Left colon (tissue), 2 donors: ENCODE measurements at places on chromosomes 13 and 19.

- no peak for DNase-seq
Observed at GRCh38 chr19:7257148-7258040, 36.8 kb downstream of the INSR start.

GRCh38 chr13:46320406-46320805, 66.6 kb downstream of the RUBCNL start:
- DNase-seq: no peak

- DNase-seq: no peak
Observed at GRCh38 chr19:32349724-32350470, 4.5 kb downstream of the ZNF507 start.

DNA sequence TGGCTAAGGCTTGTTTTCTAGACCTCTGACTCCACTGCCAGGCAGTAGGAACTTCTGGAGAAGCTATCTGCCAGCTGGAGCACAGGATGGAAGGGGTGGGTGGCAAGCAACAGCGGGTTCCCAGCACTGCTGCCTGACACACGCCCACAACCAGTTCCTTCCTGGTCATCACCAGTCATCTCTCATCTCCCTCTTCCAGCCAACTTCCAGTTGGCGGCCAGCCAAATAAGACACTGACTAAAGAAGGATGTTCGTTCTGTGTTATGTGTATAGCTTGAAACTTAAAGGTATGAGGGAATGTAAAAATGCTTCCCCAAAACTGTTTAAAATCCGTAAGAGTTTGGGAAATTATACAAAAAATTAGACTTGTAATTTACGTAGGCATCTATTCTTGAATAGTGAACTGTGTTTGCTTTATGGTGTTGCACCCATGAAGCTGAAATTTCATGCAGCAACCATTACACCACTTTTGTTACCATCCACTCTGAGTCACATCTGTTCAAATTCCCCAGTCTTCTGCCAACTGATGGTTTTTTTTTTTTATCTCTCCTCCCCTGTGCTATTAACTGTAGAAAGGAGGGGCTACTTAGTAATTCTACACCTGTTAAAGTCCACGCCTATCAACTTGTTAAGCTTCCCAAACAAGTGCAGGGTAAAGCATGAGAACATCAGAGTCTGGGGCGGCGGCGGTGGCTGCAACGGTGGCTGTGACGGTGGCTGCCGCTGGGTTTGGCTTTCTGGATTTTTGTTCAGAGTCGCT, 86.2 kb upstream of the FRY start:
- peak; percentile 36 for DNase-seq

DNA sequence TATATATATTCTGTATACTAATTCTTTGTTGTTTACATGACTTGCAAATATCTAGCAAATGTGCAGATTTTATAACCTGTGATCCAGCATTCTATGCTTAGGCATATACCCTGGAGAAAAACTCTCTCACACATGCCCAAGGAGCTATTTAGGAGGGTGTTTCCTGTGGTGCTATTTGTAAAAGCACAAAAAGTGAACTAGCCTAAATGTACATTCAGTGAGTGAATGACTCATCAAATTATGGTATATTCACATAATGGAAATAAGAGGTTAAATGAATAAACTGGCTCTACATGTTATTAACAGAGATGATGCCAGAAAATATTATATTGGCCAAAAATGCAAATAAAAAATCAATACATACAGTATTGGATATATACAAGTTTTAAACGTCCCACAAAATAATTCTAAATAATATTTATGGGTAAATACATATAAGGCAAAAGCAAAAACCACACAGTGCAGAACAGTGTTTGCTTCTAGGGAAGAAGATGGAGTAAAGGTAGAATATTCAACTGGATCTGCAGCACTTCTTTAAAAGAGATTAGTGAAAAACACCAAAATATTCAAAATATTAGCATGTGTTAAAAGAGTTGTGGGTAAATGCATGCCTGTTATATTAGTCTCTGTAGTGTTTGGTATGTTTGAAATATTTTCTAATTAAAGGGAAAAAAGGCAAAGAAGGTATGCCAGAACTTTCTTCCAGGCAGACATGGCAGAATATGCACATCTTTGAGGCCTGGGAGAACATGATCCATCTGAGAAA, 344.7 kb downstream of the KLF5 start:
- no peak for DNase-seq

DNA sequence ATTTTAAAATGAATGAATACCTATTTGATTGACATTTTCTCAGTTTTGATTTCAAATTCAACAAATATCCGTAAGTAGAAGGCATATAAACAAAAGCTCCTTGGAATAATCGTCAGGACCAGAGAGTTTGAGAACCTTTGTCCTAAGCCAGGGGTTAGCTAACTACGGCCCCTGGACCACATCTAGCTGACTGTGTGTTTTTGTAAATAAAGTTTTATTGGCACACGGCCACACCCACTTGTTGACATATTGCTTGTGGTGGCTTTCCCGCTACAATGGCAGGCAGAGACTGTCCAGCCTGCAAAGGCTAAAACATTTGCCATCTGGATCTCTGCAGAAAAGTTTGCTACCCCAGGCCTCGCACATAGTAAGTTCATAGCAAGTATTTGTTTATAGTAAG, 83.4 kb downstream of the GNG7 start:
- no peak for DNase-seq

DNA sequence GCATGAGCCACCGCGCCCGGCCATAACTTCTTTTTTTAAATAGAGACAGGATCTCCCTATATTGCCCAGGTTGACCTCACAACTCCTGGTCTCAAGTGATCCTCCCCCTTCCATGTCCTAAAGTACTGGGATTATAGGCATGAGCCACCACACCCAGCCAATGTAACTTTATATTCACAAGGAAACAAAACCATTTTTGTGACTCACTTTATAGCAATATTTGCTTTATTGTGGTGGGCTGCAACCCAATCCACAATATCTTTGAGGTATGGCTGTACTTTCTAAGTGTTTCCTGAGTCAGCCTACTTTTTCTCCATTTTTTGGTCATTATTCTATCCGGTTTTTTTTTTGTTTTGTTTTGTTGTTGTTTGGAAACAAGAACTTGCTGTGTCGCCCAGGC, 7.9 kb upstream of the ZIM3 start:
- no peak for DNase-seq

GRCh38 chr13:32261567-32261966, 53.6 kb downstream of the ZAR1L start:
- peak; percentile 72 for DNase-seq

GRCh38 chr13:110418944-110419343, 111.9 kb downstream of the COL4A2 start:
- DNase-seq: no peak

DNA sequence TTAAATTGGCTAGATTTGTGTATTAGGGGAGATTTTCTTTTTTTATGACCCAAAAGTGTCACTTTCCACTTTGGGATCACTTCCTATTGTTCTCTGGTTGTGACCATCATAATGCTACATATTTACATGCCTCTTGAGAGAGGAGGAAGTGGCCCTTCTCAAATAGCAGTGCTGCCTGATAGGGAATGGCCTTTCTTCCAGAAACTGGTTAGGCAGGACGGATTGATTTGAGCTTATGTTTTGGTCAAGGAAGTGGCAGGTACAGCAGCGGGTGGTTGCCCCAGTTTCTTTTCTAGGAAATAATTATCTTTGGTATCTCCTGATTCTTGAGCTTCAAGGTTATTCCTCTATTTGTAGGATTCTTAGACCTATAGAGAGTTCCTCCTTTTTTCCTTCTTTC, 21.9 kb upstream of the WTIP start:
- no peak for DNase-seq

DNA sequence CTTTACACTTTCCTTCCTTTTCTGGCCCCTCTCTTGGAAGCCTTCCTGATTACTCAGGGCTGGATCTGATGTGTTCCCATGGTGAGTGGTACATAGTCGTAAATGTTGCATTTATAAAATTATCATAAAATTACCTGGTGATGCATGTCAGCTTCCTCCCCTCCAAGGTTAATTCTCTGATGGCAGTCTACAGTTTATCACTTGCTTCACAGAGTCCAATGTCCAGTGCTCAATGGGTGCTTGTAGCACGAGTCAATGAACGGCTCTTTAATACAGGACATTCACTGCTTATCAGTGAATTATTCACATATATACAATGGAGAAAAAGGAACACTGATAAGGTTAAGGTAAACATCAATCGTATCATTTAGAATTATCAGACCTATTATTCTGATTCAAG, 27.0 kb upstream of the OXGR1 start:
- DNase-seq: no peak

DNA sequence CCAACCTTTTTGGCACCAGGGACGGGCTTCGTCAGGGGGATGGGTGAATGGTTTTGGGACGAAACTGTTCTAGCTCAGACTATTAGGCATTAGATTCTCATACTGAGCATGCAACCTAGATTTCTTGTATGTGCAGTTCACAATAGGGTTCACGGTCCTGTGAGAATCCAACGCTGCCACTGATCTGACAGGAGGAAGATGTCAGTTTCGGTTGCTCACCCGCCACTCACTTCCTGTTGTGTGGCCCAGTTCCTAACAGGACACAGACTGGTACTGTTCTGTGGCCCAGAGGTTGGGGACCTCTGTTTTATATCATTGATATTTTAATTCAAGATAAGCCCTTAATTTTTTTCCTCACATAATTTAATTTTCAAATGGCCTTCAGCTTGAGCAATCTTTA, 26.7 kb upstream of the TDRD3 start:
- no peak for DNase-seq

DNA sequence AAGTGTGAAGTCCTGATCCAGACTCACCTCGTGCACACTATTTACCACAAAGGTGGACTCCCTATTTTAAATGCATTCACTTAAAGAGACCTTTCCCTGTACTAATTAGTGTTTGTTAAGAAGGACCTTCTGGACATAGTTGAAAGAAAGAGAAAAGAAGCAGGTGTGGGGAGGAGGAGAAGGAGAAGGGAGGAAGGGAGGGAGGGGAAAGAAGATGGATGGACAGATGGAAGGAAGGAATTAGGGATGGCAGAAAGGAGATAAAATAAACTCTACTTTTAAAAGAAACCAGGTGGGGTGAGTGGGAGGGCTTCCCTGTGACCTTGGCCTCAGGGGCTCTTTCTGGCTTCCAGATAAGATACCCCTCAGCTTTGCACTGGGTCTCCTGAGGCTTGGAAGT, 21.4 kb downstream of the ZNF175 start:
- DNase-seq: no peak

DNA sequence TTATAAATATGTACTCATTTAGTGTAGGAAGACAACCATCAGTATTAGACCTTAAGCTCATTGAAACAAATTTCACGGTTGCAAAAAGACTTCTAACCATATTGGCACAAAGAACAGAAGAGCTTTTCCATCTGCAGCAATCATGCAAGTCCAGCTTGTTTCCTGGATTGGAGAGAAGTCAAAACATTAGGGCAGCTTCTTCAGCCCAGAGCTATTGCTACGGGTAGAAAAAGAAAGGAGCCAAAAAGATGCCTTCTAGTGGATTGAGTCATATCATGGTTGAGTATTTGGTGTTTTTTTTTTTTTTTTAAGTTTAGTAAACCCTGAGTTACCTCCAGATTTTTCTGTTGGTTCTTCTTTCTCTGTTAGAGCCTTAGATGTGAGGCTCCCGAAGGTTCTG, 99.8 kb downstream of the WDFY2 start:
- no peak for DNase-seq

DNA sequence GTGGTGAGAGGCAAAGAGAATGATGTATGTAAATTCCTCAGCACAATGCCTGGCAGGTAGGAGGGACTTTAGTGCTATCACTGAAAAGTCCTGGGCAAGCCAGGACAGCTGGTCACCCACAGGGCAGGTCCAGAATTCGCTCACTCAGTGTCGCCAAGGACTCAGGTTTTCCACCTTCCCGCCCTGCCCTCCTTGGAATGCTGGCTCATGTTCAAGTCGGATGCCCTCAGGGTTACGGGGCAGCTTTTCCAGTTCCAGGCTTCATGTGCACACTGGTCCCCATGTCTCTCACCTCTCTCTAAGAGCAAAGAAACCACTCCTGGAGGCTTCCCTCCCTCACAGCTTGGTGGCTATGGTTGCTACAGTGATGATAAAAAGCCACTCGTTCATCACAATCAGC, 24.8 kb upstream of the NAXD start:
- DNase-seq: no peak

DNA sequence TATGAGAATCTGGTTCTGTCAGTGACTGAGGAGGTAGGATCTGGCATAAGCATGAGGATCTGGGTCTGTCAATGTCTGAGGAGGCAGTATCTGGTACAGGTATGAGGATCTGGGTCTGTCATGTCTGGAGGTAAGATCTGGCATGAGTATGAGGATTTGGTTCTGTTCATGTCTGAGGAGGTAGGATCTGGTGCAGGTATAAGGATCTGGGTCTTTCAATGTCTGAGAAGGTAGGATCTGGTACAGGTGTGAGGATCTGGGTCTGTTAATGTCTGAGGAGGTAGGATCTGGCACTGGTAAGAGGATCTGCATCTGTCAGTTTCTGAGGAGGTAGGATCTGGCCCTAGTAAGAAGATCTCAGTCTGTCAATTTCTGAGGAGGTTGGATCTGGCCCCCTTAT, 12.4 kb upstream of the PDCD2L start:
- DNase-seq: no peak

- no peak for DNase-seq
Observed at GRCh38 chr19:47040869-47041268, 7.6 kb downstream of the TMEM160 start.

GRCh38 chr13:77016251-77016812, 10.6 kb downstream of the FBXL3 start:
- DNase-seq: no peak

- no peak for DNase-seq
Observed at GRCh38 chr13:24249624-24250023, 59.8 kb upstream of the C1QTNF9 start.

DNA sequence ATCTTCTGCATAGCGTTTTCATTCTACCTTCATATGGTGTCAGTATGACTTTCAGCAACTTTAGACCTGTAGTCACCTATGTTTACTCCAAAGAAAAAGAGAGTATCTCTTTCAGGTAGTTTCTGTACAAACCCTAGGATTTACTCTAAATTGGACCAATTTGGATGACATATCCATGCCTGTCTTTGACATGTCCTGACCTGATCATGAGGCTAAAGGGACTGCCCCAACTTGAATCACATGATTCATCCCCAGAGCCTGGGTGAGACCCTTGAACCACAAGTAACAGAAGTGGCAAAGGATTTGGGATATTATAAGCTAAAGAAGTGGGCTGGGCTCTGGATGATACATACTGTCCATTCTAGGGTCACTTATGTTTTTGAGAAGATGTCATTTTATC, 124.5 kb upstream of the CSNK1A1L start:
- no peak for DNase-seq

- no peak for DNase-seq
Observed at GRCh38 chr13:97440598-97441170, 6.7 kb downstream of the RAP2A start.

- no peak for DNase-seq
Observed at GRCh38 chr19:34484328-34484727, 2.8 kb downstream of the WTIP start.
